ENCODE measurements at places on chromosomes 11 and 22.

DNA sequence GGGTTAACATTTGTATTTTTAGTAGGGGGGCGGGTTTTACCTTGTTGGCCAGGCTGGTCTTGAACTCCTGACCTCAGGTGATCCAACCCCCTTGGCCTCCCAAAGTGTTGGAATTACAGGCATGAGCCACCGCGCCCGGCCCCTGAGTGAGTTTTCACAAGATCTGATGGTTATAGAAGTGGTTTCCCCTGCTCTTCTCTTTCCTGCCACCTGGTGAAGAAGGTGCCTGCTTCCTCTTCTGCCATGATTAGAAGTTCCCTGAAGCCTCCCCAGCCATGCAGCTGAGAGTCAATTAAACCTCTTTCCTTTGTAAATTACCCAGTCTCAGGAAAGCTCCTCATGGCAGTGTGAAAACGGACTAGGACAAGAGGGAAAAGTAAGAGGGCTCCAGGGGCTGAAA is 259.1 kb upstream of the PLET1 start:
- no peak for DNase-seq

DNA sequence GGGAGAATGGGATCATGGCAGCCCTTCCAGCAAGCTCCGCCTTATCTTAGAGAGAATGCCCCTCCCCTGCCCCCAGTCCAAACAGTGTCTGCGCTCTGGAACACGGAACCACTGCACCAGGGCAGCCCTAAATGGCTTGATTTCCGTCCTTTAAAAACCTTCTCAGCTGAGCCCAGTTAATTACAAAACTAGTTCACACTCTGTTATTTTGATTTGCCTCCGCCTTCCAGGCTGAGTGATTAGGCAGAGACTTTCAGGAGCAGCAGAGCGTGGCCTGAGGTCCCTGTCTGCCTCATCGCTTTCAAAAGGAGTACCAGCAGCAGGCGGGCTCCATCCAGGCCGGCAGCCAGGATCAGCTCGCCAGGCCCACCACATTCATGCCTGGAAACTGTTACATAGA is 313.0 kb downstream of the BRD1 start:
- DNase-seq = no peak

DNA sequence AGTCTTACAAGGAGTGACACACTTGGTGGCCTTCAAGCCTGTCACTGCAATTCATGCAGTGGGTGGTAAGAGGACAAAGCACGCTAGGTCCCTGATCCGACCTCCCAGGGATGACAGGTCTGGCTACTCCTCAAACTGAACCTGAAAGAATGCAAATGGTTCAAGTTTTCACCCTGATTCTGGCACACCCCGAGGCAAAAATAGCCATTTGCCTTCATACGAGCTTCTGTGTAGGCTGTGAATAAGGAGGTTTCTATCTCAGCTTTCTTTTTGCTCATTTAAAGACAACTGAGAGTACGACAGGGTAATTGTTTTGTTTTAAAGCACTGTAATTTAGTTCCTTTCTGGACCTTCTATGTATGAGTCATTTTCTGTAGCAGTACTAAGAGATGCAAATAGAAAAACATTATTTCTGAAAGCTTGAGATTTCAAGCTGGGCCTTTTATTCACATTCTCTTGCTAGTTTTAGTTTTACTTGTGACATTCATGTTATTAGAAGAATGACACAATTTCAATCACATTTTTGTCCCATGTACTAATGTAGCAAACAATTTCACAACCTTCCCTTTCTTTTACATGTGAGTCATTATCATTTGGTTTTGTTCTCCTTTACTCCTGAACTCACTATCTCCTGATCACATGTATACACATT is 56.6 kb upstream of the FDX1 start:
- DNase-seq = no peak

DNA sequence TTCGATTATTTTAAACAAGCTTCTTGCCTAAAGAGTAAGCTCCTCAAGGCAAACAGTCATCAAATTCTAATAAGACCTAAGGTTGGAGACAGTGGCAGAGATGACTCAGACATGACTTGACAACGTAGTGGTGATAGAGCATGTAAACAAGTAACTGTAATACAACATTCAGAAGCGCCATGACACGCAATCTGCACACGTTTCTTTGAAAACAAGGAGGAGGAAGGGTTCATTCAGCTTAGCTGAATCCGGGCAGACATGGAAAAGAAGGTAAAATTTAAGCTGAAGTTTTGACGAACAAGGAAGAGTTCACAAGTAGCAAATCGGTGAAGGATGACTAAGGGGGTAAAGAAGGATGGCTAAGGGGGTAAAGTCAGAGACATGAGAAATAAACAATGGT is 152.4 kb upstream of the ZC3H12C start:
- DNase-seq = no peak

DNA sequence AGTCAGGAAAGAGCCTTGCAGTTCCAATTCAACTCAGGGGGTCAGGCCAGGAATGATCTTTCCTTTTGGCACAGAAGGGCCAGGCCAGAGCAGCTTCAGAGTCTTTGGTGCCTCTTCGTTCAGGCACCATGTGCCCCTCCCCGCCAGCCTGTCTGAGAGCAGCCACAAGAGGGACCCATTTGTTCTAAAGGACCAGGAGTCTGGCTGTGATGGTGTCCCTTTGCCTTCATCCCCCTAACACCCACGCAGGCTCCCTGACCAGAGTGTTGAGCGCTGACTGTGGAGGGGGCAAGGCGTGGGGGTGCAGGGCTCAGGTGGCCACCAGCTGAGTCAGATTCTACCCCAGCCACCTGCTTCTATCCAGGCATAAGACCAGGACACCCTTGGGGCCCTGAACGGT is 156.4 kb downstream of the TTC17 start:
- DNase-seq = no peak

- no peak for DNase-seq
Observed at GRCh38 chr11:120216426-120217102, 5.7 kb downstream of the OAF start.

DNA sequence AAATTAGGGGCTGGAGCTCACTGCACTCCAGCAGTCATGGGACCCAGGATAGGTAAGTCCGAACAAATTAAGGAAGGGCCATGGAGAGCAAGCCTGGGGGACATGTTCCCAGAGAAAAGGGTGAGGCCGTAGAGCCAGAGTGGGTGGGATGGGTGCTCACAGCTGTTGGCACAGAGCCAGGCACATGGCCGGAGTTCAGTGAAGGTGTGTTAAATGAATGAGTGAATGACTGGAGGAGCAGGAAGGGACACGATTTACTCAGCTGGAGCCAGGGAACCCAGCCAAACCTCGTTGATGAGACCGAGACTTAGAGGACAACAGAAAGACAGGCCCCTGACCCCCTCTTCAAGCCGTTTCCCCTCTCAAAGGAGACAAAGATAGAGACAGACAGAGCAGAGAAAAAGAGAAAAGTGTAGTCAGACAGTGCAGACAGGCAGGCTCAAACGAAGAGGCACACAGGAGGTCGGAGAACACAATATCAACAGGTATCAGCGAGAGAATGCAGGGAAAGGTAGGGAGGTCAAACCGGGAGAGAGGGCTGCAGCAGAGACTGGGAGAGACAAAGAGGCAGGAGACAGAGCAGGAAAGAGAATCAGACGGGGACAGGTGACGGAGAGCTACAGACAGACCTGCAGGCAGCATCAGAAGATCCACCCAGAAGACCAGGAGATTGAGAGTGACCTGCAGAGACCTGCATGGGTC is 590 bp downstream of the SLCO2B1 start:
- DNase-seq = no peak

- DNase-seq = no peak
Observed at GRCh38 chr11:12581923-12582322, 92.3 kb upstream of the TEAD1 start.

- DNase-seq = no peak
Observed at GRCh38 chr22:29940526-29940925, 57.6 kb downstream of the MTMR3 start.

DNA sequence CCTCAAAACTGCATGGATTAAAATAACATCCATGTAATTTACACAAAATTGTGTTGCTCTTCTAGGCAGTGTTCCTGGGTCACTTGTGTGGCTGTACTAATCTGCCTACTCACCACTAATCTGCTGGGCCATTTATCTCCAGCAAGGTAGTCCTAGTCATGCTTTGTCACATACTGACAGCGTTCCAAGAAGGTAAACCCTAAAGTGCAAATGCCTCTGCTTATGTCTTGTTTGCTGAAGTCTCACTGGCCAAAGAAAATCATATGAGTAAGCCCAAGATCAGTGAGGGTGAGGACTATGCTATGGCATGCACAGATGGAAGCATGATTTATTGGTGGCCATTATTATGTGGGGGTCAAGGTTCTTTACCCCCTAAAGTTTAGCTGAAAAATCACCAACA is 630.2 kb upstream of the LUZP2 start:
- DNase-seq = no peak

DNA sequence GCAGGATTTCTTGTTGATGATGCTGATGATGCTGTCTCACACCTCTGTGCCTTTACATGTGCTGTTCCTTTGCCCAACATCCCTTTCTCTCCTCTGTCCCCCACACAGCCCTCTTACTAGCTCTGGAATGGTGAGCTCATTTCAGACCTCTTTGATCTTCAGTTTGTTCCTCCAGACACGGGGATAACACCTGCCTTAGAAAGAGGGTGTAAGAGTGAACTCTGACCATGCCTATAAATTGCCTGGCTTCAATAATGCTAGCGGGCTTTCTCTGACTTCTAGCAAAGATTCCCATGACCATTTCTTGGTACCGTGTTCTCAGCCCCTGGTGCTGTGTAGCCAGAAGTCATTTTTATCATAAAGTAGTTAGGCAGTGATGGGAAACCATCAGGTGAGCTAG is 55.9 kb upstream of the DRD2 start:
- DNase-seq = no peak

DNA sequence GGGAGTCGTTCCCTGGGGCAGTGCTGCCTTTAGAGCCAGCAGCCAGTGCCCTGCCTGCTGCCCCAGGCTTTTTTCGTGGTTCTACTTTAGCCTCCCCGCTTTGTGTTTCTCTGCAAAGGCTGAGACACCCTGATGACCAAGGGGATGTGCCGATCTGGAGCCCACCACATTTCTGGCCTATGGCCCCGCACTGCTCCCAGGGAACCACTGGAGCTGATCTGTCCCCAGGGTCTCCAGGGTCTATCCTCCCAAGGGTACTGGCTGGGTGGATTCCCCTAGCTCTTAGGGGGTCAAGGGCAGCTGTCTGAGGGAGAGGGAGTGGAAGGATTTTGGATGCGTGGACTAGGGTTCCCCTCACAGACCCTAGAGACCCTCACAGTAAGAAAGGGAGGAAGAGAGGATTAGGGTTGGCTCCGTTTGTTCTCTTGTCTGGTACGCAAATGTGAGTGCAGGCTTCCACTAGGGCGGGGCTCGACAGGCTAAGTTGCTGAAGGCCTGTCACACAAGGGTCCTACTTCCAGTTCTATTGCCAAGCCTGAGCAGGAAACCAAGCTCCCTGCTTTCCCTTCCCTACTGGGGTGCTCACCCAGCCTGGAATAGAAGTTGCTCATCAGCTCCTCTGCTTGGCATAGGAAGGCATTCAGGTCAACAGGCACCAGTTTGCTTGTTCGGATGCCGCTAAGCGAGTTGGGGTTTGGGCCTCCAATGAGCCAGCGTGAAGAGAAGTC is 19.3 kb downstream of the TREH start:
- DNase-seq = no peak

GRCh38 chr11:102172127-102172848 is 62.0 kb downstream of the YAP1 start:
- DNase-seq = no peak

DNA sequence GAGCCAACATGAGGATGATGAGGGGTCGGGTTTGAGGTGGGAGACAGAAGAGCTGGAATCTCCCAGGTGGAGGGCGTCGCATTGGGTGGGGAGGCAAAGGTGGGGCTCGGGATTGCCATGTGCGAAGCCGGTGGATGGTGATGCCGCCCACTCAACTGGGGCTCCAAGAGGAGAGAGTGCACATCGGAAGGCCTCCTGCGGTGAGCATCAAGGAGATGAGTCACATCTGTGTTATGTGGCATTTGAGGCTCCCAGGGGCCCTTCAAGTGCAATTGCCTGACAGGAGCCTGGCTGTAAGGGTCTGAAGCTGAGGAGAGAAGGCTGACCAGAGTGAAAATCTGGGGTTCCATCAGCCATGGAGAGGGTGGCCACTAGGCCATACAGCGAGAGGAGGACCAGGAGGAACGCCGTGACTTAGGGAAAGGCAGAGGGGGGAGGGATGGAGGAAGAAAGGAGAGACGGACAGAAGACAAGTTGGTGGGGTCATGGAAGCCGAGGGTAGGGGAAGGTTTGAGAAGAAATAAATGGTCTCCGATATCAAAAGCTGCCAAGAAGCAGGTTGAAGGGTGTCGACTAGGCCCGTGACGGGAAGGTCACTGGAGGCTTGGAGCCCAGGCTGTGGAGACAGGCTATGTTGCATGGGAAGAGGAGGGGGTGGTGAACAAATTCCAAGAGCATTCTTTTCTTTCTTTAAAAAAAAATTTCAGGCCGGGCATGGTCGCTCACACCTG is 21.3 kb downstream of the RASD2 start:
- no peak for DNase-seq

- no peak for DNase-seq
Observed at GRCh38 chr11:34239465-34240149, 118.2 kb downstream of the ABTB2 start.

DNA sequence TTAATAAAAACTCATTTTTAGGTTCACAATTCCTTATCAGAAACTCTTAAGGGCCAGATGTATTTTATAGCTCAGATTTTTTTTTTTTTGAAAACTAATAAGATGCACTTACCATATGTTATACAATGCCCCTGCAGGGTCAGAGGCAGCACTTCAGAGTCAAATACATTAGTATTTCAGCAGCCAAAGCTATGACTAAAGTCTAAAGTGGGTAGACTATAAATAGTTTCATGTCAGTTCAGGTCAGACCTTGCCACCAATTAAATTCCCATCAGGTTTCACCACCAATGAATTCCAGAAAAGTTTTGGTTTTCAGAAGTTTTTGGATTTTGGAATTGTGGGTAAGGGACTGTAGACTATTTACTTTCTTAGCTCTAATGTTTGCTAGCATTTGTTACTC is 75.9 kb downstream of the FAM83F start:
- DNase-seq = no peak

DNA sequence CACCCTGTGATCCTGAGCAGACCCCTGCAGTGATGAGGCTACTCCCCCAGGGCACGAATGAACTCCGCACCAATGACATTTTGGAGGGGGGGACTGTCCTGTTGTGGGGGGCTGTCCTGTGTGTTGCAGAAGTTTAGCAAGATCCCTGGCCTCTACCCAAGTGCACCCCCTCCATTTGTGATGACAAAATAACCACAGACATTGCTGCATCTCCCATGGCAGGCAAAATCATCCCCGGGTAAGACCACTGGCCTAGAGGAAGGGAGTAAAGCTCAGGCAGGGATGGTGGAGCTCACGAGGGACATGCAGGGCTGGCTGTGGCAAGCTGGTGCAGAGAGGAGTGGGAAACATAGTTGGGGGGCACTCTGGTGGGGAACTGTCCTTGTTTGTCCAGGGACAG is 40.6 kb downstream of the NECTIN1 start:
- no peak for DNase-seq

- no peak for DNase-seq
Observed at GRCh38 chr11:47020793-47021526, 84.4 kb downstream of the CSTPP1 start.

Measured in substantia nigra (tissue), 51 donors.